Adipocyte (in vitro differentiated cells): ENCODE measurements at places on chromosomes 1 and 21.

GRCh38 chr1:239817276-239817675 is 274.4 kb upstream of the FMN2 start:
- no peak for DNase-seq

DNA sequence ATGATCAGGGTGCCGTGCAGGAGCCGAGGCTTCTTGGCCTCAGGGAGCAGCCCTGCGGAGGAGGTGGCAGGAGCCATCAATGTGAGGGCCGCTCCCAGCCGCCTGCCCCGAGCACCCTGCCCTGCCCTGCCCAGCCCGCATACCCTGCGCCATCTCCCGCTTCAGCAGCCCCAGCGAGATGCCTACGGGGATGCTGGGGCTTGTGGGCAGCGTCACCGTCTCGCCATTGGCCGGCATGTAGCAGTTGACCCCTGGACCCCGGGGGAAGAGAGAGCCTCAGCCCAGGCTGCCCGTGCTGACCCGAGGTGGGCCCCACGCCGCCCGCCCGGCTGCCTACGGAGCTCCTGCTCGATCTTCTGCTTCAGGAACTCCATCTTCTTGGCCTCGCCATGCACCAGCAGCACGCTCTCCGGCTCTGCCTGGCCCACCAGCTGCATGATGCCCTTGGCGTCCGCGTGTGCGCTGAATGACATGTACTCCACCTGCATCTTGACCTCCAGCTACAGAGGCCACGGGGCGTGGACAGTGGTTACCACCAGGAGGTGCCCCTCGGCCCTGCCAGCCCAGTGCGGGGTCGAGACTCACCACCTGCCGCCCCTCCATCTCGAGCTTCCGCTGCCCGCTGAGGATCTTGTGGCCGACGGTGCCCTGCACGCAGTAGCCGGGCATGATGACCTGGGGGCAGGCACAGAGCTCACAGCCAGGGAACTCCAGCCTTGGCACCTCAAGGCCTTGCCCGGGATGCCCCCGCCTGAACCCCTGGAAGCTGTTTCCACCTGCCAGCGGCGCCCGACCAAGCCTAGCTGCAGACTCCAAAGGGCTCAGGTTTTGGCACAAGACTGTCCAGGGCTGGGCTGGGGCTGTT is 4.3 kb downstream of the PUSL1 start:
- DNase-seq: no peak

GRCh38 chr1:10939654-10940450 is 72.6 kb upstream of the TARDBP start:
- DNase-seq: no peak

- no peak for DNase-seq
Measured at GRCh38 chr1:33777337-33777736, 86.5 kb upstream of the HMGB4 start.
